Activated CD4-positive, alpha-beta T cell treated with anti-CD3 and anti-CD28 coated beads, Interleukin-2, amount 10 ng/mL, durations not matched to agents 24 days and 14 days (primary cell): ENCODE measurements at places on chromosomes 1 and 21.

DNA sequence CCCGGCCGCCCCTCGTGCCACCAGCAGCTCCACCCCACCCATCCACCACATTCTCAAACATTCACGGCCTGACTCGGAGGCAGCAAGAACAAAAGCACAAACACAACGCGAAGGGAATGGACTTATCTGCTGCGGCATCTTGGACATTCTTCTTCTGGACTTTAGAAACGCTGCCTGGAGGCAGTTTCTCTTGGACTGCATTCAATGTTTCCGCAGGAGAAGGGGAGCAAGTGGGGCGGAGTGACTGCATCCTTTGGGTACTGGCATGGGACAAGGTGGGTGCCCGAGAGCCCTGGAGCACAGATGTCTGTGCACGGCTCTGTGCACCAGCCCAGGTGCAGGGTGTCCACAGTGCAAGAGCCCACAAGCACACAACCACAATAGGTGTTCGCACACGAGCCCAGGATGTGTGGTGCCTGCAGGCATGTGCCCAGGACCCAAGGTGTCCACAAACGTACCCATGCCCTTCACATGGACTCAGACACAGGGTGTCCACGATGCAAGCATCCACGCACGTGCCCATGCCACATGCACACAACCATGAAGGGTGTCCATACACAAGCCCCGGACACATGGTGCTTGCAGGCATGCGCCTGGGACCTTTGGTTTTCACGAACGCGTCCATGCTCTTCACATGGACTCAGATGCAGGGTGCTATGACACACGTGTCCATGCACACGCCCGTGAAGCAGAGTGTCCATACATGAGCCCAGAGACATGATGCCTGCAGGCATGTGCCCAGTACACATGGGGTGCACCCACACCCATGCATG is 53.6 kb downstream of the WNT9A start:
- no peak for DNase-seq

- peak; percentile 41 for DNase-seq
Measured at GRCh38 chr21:33698087-33698860, 56.0 kb downstream of the ITSN1 start.

DNA sequence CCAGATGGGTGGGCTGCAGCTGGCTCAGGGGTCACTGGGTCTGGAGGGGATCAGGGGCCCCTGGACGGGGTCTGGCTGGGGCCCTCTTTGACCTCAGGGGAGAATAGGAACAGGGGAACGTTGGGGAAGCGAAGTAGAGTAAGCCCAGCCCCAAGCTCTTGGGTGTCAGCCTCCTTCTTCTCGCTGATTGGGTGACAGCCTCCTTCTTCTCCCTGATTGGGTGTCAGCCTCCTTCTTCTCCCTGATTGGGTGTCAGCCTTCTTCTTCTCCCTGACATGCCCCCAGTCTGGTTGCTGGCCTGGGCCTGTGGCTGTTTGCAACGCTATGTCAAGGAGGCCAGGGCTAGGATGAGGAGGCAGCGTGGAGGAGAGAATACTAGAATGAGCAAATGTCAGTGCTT is 76.7 kb upstream of the CASZ1 start:
- no peak for DNase-seq

- DNase-seq: no peak
Measured at GRCh38 chr1:151807766-151808165, 2.5 kb upstream of the LINGO4 start.

DNA sequence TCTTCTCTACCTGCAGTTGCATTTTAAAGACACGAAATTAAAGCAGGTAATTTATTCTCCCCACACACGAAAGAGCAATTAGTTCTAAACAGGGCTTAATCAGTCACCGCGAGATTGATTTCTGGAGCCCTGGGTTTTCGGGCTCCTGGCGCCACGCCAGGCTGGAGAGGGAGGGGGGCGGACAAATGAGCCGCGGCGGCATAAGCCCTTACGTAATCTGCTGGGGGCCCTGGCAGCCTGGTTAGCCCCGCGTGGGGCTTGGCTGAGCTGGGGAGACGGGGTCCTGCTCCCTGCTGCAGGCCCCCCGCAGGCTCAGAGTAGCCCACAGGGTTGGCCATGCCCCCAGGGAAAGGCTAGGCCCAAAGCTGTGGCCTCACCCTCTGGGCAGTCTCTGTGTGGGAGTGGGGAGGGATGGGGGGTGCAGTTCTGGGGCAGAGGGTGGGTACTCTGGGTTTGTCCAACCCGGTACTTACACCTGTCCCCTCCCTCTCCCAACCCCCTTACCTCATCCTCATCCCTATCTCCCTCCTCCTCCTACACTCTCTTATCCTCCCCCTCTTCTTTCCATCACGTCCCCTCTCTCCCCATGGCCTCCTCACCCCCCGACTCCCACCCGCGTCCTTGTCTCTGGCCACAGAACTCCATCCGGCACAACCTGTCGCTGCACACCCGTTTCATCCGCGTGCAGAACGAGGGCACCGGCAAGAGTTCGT is 19.9 kb downstream of the FOXO6 start:
- DNase-seq: no peak

DNA sequence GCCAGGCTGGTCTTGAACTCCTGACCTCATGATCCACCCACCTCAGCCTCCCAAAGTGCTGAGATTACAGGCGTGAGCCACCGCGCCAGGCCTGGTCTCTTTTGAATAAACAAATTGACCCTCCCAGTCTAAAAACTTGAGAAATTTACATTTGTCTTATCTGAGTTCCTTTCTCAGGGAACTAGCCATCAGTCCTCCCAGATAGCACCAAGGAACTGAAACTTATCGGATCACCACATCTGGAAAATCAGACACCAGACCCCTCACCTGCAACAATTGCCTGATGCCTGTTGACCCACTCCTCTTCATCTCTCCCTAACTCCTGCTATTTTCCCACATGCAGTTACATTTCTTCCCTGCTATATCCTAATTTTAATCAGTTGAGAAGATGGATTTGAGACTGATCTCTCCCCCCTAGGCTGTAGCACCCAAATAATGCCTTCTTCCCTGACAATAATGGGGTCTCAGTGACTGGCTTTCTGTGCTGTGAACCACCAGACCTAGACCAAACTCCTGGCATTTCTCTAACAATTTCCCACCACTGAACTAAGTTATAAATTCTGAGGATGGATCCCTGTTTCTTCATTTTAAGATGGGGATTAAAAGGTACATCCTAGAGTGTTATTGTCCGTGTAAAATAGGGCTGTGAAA is 951 bp upstream of the CBR1 start:
- peak; percentile 48 for DNase-seq

DNA sequence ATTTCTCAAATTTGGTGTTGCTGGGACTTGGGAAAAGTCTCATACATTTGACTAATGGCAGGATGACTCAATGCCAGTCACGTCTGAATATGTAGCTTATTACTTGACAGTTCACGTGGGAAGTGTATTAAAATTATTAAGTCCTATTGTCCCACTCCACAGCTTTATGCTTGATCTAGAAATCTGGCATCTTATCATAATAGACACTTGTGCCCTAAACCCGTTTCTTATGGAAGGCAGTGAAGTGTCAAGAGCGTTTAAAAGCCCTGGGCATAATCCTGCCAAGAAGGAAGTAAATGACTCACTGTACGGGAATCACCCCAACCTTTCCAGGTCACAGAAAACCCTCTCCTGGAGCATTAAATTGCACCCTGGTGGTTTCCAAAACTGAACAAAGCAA is 207.4 kb downstream of the APP start:
- no peak for DNase-seq

GRCh38 chr1:73475316-73475870 is 722.6 kb downstream of the LRRIQ3 start:
- DNase-seq: no peak

GRCh38 chr1:85550784-85551516 is 29.6 kb upstream of the CCN1 start:
- DNase-seq: no peak

- no peak for DNase-seq
Measured at GRCh38 chr1:31371121-31371959, 1.5 kb downstream of the FABP3 start.

GRCh38 chr1:111202707-111203623 is 2.5 kb upstream of the DENND2D start:
- peak; percentile 70 for DNase-seq

GRCh38 chr1:37478890-37479254 is 4.5 kb downstream of the ZC3H12A start:
- DNase-seq: peak; percentile 80

GRCh38 chr1:5416518-5416917 is 575.7 kb downstream of the NPHP4 start:
- no peak for DNase-seq

DNA sequence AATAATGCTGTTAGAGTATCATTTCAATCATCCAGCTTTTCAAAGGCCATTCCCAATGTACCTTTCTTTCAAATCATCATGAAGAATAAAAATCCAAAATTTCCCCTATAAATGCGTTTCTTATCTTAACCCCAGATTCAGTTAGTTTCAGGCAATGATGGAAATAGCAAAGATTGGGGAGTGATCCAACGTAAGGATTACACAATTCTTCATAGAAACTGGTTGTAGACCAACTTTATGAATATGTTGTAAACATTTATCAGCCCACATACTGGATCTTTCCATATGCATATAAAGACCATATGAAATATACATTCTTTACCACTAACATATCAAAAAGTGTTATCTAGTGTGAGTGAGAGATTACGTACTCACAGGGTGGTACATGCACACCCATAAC is 92.7 kb downstream of the ZC3H11B start:
- DNase-seq: no peak

DNA sequence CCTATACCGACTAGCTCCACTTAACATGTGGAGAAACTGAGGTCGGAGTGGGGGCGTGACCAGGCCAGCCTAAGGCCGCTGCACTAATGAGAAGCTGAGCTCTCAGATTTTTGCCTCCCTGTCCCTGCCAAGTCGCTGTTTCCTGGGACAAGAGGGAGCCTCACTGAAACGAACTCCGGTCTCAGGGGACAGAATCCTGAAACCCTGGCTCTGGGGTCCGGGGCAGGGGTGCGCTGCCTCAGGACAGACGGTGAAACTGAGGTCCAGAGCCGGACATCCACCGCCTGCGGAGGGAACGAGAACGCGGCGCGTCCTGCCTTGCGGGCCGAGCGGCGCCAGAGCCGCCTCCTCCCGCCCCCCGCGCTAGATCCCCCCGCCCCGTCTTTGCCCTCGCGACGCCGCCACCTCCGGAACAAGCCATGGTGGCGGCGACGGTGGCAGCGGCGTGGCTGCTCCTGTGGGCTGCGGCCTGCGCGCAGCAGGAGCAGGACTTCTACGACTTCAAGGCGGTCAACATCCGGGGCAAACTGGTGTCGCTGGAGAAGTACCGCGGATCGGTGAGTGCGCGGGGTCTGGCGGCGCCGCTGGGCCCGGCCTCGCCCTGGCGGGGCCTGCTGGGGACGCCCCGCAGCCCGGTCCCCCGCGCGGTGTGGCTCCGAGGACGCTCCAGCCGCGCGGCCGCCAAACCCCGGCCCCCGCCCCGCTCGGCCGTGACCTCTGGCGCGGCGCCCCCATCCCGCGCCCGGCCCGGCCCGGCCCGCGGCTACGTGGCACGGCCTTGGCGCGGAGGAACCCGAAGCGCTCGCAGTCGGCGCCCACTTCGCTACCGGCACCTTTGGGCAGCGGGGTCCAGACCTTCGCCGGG is at the start of gene GPX7:
Gene GPX7 (plus strand): TSS at position 381 of the 865 bp plus-strand sequence. CDS start 39 bp downstream, at position 420.
- peak; percentile 91 for DNase-seq

GRCh38 chr1:1973716-1974642 is 29.6 kb downstream of the CFAP74 start:
- DNase-seq: no peak

- peak; percentile 90 for DNase-seq
Measured at GRCh38 chr1:146012703-146013558, 8.6 kb downstream of the HJV start.

GRCh38 chr1:184686540-184686939 is 68.1 kb downstream of the EDEM3 start:
- DNase-seq: no peak

- DNase-seq: no peak
Measured at GRCh38 chr1:222064388-222065211, 322.7 kb upstream of the DUSP10 start.

- peak; percentile 63 for DNase-seq
Measured at GRCh38 chr1:39272027-39272797, 67.7 kb downstream of the MACF1 start.

DNA sequence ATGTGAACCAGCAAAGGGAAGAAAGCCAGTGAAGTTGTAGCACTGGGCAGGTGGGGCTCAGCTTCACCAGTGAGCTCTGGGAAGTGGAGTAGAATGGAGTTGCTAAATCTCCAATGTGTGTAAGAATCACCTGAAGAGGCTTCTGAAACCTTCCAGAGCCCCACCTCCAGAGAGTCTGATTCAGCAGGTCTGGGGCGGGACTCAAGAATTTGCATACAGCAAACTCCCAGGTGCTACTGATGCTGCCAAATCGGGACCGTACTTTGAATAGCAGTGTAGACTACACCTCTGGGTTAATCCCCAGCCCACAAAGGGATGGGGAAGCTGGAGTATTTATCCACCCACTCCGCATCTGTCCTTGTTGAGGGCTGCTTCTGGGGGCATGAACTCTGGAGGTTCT is 154.3 kb downstream of the IGSF21 start:
- no peak for DNase-seq

DNA sequence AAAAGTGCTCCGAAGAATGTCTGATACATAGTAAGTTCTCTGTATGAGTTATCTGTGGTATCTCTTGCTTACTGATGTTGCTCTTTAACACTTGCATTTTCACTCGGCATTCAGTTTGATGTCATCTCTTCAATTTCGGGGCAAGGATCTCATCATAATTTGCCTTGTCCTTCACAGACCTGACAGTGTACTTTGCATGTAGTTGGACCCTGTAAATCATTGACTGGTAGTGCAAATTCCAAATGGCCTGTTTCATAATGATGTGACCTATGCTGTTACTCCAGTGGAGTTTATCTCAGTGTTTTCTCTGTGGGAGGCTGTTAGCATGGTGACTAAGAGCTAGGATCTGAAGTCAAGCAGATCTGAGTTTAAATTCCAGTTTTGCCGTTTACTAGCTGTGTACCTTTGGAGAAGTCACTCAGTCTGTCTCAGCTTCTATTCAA is 34.2 kb upstream of the ABCD3 start:
- peak; percentile 65 for DNase-seq
